ENCODE measurements at places on chromosomes 1 and 21.

GRCh38 chr21:15433091-15433490 lies 296.7 kb upstream of the USP25 start:
- no peak for DNase-seq

- peak; percentile 84 for DNase-seq
These were observed 114.4 kb downstream of the DMRTA2 start for GRCh38 chr1:50308878-50309277.

- DNase-seq = no peak
These were observed 9.4 kb upstream of the THEMIS2 start for GRCh38 chr1:27862671-27863537.

- DNase-seq = no peak
These were observed 471.7 kb upstream of the VAMP3 start for GRCh38 chr1:7299329-7299799.

GRCh38 chr1:46804926-46805325 lies 6.1 kb downstream of the CYP4B1 start:
- no peak for DNase-seq

Measured in neuronal stem cell (in vitro differentiated cells).